ENCODE measurements at places on chromosomes 1 and 21.

DNA sequence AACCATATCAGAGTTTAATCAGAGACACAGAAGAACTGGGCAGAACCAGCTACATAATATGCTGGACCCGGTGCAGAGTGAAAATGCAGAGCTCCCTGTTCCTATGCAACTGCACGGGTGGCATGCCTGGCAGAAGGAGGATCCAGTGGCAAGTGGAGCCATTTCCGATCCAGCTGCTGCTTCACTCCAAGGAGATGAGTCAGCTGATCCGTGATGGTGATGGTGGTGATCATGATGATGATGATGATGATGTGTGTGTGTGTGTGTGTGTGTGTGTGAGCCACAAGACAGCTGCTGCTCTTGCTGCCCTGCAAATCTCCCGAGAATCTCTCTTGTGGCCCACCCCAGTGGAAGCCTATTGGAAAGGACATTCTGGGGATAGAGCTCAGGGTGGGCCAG, 133.0 kb downstream of the URB2 start:
- no peak for DNase-seq

GRCh38 chr1:7136166-7136953, 351.1 kb downstream of the CAMTA1 start:
- no peak for DNase-seq

GRCh38 chr1:82405333-82405732, 604.6 kb downstream of the ADGRL2 start:
- DNase-seq: no peak

DNA sequence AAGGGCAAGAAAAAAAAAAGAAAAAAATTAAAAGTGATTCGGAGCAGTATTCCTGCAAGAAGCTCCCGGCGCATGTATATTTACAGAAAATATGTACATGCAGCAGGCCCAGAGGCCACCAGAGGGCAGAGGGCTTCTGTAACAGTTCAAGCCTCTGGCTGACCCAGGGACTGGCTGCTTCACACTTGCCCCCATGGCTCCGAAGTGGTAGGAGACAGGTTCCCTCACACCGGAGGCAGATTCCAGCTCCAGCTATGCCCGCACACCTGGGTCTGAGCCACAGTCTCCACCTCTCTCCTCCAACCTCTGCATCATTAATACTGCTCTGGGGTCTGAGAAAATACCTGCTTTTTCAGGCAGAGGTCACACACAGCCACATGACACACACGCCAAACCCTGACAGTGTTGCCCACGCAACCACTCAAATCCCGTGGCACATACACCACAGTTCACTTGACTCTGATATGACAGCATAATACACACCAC, 2.2 kb upstream of the ARHGAP30 start:
- no peak for DNase-seq

DNA sequence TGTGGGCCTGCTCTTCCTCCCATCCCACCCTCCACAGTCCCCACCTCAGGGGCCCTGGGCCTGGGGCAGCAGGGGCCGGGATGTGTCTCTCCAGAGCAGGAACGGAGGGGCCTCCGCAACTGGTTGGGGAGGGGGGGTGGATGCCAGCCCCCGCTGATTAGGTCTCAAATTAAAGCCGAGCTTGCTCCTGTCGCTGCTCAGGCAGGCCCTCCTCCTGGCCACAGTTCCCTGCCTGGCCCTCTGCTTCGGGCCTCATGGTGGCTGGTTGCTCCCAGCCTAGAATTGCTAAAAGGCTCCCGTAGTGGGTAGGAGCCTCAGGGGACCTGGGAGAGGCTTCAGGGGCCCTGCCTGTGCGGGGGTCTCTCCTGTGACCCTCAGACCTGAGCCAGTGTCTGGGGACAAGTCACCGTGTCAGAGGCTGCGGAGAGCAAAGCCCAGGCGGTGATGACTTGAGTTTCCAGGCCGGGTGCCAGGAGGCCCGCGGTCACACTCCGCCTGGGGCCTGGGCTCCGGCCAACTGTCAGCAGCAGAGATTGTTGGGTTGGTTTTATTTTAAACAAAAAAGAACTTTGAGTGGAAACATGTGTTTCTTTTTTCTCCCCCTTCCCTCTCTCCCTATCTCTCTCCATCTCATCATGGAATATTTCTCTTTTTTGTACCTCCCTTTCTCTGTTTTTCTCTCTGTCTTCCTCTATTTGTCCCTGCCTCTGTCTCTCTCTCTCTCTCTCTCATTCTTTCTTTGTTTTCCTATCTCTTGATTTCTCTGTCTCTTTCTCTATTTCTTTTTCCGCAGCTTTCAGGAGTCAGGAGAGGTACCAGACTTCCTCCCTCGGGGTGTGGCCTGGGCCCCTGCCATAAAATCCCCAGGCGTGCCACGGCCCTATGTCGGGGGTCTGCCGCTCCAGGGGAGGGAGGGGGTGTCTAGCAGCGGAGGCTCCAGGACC, 20.0 kb upstream of the EPHA2 start:
- no peak for DNase-seq

DNA sequence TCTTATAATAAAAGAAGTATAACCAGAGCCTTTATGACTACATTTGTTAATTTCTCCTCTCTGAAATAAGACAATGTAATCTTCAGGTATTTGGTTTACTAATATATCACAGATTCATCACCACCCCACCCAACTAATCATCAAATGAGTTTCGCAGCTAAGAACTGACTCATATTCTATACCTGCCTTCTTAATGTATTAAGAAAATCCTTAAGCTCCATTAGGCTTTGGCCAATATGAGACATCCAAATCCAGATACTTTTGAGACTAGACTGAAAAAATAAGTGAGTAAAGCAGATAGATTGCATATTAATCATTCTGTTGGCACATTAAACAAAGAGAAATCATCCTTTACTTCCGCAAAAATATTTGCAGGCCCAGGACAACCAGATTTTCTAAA, 18.7 kb upstream of the FMO2 start:
- no peak for DNase-seq

DNA sequence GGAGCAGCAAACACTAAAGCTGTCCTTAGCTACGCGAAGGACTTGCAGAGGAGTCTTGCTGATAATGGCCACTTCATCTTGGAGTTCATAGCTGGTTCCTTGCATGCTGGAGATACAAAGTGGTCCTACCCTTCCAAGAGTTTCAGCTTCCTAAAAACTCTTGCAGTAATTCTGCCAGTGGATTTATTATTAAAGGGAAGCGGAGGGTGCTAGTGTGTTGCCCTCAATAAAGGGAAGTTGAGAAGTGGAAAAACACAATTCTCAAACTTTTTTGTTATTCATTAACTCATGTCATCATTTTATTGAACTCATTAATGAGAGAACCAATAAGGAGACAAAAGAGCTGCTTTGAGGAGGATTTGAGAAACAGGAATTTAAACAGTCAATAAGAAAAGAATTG, 6.5 kb upstream of the HAPLN2 start:
- DNase-seq: no peak

DNA sequence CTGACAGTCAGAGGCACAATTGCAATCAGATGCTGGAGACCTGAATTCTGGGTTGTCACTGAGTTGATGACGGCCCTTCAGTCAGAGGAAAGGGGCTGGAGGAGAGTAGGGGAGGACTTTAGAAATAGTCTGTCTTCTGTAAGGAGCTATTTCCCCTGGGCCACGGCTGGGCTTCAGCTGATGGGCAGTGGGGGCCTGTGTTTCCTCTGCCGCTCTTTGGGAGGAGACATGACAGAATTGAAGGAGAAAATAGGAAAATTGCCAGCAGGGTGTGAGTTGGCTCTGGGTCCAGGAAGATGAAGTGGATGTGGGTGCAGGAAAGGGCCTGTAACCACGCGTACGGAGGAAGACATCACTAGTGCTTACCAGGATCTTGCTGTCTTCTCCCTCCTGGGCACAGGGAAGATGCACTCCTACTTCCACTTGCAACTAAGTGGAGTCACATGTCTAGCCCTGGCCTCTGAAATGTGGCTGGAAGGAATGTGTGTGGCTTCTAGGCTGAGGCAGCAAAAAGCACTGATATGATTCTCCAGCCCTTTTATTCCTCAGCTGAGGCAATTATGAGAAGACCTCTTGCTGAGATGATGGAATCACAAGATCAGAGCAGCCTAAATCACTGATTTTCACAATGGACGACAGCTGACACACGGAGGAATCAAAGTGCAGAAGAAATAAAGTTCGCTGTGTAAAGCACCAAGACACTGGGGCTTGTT, 250.0 kb downstream of the GRIK3 start:
- DNase-seq: no peak

DNA sequence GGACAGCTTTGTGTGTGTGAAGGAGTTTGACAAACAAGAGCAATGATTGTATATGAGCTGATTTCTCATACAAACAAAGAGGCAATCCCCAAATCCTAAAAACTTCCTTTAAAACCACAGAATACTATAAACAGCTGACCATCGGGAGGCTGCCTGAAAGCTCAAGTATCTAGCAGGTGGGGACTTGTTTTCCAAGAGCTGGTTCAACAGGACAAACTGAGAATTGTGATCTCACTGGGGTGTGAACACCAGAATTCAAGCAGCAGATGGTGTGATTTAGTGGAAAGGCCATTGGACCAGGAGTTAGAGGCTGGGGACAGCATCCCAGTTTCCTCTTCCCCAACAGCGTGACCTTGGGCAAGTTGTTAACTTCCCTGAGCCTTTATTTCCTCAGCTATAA, 13.9 kb downstream of the LMX1A start:
- no peak for DNase-seq

GRCh38 chr1:58908561-58909560, 125.0 kb upstream of the JUN start:
- DNase-seq: no peak

DNA sequence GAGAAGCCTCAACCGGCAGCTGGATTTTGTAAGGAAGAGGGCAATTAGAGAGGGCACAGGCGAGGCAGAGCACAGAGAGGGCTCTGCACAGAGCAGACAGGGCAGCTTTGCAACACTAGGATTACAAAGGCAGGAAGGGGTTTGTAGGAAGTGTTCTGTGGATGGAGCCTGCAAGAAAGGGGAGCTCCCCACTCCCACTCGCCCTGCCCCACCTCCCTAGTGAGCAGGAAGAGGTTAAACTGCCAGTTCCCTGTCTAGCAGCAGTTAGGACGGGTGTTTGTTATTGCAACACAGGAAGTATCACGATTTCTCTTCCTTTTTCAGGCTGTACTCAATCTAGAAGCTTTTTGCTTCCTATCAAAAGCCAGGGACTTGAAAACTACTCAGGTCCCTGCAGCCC, 63.3 kb upstream of the LRRC8D start:
- no peak for DNase-seq

DNA sequence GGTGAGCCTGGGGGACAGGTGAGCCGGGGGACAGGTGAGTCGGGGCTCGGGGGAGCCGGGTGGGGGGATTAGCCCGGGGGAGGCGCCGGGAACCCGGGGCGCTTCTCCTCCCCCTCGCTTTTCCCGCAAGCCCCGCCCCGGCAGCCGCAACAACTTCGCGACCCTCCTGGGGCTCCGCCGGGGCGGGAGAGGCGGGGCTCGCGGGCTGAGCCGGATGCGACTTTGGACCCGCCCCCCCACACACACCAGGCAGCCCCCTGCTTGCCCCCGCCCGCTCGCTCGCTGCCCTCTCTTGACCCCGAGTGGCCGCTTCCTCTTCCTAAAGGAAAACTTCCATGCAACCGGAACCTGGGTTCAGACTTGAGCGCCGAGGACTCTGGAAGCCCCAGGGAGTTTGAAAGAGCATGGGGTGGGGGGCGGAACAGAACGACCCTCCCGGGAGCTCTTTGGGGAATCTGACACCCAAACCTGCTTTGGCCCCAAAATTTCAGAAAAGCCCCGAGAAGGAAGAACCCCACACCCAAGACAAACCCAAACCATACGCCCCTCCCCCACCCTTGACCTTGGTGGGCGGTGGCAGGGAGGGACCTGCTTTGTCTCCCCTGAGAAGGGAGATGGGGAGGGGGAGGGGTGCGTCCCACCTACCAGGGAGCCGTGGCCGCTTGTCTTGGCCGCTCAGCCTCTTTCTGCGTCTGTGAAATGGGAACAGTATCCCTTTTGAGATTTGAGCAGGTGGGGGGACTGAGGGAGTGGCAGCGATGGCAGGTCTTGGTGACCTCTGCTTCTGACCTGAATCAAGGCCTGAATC, 550 bp downstream of the ARHGEF16 start:
- no peak for DNase-seq

DNA sequence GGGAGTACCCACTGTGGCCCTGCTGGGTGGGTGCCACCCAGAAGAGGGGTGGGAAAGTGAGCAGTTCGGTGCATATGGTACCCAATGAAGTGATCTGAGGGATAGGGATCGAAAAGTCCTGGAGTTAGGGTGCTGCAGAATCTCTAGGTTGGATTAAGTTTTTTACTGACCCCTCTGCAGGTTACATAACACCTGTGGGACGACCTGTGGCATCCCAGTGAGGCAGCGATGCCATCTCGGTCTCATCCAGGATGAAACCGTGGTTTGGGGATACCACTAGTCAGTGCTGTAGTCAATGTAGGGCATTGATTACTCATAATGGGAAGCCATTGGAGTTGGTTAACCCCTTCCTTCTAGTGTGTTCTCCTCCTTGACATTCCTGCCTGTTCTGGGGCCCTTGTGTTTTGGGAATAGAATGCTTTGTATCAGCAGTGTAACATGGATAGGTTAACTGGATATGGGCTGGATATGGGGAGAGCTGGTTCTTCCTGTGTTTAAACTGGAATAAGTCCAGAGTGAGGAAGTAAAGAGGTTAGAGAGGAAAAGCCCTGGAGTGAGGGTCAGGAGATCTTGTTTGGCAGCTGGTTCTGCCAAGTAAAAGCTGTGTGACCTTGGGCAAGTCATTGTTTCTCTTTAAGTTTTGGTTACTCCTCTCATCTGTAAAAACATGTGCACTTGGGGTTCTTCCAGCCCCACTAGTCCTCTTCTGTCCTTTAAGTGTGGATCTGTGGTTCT, 42.8 kb upstream of the ATF3 start:
- no peak for DNase-seq

GRCh38 chr1:176699821-176700220, 236.8 kb downstream of the PAPPA2 start:
- DNase-seq: no peak

DNA sequence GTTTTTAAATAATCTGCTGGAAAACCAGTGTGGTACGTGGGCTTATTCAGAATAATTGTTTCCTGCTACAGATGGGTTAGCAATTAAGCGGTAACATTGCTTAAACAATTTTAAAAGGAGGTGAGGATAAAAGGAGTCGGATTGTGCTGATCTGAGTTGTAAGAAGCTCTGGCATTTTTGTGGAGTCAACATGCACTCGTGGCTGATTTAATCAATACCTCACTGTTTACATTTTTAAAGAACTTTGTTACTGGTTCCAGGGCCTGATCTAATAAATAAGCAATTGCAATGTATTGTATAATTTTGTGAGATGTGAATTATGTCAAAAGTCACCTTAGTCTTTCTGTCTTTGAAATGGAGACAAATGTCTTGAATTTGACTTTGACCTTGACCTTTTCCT, 474.0 kb downstream of the SETD4 start:
- no peak for DNase-seq

GRCh38 chr1:20403423-20404145, 82.4 kb downstream of the CAMK2N1 start:
- DNase-seq: no peak

DNA sequence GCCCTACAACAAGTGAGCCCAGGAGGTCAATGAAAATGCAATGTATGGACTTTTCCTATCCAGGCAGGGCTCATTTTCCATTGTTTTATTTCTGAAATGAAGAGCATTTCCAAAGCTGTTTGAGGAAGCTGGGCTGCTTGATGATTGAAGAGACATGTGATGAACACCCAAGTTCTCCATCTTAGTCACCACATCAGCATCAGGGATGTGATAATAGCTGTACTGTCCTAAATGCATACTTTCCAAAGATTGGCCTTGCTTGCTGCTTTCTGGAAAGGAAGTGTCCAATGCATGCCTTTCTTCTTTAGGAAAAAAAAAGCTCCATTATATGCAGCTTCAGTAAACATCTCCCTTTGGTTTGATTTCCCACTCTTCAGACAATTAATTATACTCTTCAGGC, 425.9 kb upstream of the RUNX1 start:
- DNase-seq: no peak

GRCh38 chr1:5374192-5374591, 618.0 kb downstream of the NPHP4 start:
- DNase-seq: no peak

Measured in type B pancreatic cell (in vitro differentiated cells).